ENCODE measurements at places on chromosomes 1 and 21. TPM values are rescaled to one million over a fixed set of nuclear protein-coding genes. Genes with fewer than 3 reads are reported as not detected.

Gene DDR2
- total RNA-seq = 109 TPM

Gene PAPPA2
- total RNA-seq = 0.35 TPM

Gene SRP9
- total RNA-seq = 317 TPM

Gene SEC16B
- 5.2 TPM for total RNA-seq

Gene RGS13
- not detected for total RNA-seq

Gene IFNGR2
- total RNA-seq = 65.4 TPM

Gene FGR
- 0.29 TPM for total RNA-seq

Gene NTRK1
- total RNA-seq = not detected

Gene NDUFS2
- 134 TPM for total RNA-seq

Gene KCNE1
- not detected for total RNA-seq

Gene AADACL4
- total RNA-seq = not detected

Gene CFHR3
- total RNA-seq = not detected

Gene CD1E
- not detected for total RNA-seq

Gene TNFRSF14
- total RNA-seq = 25.9 TPM

Gene LCE1B
- not detected for total RNA-seq

Gene PLA2G2A
- total RNA-seq = not detected

Gene TTLL10
- not detected for total RNA-seq

Gene PBX1
- 48.4 TPM for total RNA-seq

Gene MOB3C
- 10.6 TPM for total RNA-seq

Gene ITLN2
- not detected for total RNA-seq

Gene USH2A
- not detected for total RNA-seq

Gene SMPDL3B
- total RNA-seq = not detected

Gene AK5
- 17.0 TPM for total RNA-seq

Gene KMO
- not detected for total RNA-seq

Gene TRIM67
- total RNA-seq = not detected

Gene WNT9A
- 0.29 TPM for total RNA-seq

Gene PLEKHN1
- 1.8 TPM for total RNA-seq

Gene FAM72D
- total RNA-seq = 0.86 TPM

Gene KRTAP19-1
- not detected for total RNA-seq

Gene TMIGD3
- total RNA-seq = not detected

Gene KIRREL1
- 65.7 TPM for total RNA-seq

Gene TMEM82
- not detected for total RNA-seq

Gene GBP6
- total RNA-seq = not detected

Gene NOS1AP
- 0.29 TPM for total RNA-seq

Gene USP25
- total RNA-seq = 34.7 TPM

Gene TRIM46
- 3.7 TPM for total RNA-seq

Gene MYCBP
- total RNA-seq = 49.3 TPM

Gene CCDC30
- total RNA-seq = 0.71 TPM

Gene MASP2
- not detected for total RNA-seq

Gene A3GALT2
- not detected for total RNA-seq

Gene CD5L
- not detected for total RNA-seq

Gene OR2AK2
- not detected for total RNA-seq

Data from myometrial cell (primary cell).